ENCODE measurements at places on chromosomes 11 and 22.

DNA sequence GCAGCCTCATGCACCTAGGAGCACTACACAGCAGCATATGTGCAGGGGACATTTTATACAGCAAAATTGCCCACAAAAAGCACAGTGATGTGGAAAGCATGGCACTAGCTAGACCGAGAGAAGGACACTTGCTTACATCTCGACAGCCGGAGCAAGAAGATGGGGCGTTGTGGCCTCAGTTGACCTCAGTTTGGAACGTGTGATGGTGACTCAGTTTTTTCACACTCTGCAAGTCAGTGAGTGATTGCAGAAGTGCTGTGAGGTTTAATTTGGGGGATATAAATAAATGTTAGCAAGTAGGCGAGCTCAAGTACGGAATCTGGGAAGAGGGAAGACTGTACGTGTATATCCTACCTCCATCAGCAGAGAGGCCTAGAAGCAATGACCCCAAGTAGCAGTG, 23.3 kb downstream of the LRP5 start:
- DNase-seq, result no peak

DNA sequence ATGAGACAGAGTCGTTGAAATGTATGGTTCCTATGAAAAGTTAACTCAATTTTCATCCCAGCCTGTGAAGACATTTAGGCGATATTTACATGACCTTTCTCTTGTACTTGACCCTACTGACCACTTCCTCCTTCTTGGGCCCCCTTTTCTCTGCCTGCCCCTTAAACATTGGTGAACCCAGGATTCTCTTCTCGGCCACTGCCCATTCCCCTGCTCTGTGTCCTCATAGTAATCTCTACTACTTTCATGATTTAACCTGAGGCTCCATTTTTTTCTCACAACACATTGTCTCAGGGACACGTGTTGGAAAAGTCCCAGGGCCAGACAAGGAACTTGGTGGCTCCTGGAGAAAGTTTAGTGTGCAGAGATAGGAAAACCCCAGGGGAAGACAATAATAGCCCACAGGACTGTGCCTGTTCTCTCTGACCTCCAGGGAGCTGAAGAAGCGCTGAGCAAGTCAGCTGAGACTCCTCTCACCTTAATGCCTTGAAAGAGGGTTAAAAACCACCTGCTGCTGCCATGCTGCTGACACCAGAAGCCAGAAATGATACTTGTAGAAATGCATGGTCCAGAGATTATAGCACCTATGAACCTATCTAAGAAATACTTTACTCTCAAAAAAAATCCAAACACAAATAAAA, 42.5 kb upstream of the SPATA19 start:
- DNase-seq, result no peak

- DNase-seq, result no peak
These were observed 2.4 kb downstream of the FADS2 start for GRCh38 chr11:61830237-61831105.

GRCh38 chr22:28507896-28508295, 171.7 kb downstream of the TTC28 start:
- DNase-seq, result no peak

DNA sequence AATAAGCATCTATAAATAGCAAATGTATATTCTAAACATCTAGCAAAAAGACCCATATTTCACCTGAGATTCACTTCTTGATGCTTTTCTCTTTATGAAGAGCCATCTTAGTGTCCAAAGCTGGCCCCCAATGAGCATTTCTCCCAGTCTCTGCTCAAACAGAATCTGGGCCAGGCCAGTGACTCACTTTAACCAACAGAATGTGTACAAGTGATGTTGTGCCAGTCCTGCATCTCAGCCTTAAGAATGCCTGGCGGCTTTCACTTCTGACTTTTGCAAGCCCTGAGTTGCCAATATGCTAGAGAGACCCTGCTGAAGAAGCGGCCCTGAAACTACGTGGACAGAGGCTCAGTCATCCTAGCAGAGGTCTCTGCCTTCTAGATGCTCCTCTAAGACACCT, 6.9 kb upstream of the COPB1 start:
- DNase-seq, result no peak
